GM13976 (cell line): ENCODE measurements at places on chromosomes 3 and 15.

- DNase-seq = no peak
These were observed 643 bp upstream of the RNU5B-1 start for GRCh38 chr15:65303687-65304380.

DNA sequence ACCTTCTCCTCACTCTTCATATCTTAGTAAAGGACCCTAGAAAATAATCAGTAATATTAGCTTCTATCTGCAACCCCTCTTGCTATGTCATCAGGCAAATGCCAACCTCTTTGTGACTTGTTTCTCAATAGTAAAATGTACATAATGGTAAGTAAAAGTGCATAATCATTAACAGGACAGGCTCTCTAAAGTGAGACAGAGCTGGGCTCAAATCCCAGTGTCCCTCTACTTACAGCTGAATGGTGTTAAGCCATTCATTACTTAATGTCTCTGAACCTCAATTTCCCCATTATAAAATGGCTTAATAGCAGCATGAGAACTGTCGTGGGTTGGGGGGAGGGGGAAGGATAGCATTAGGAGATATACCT, 62.6 kb upstream of the ATP11B start:
- DNase-seq = no peak

GRCh38 chr3:134564991-134565390, 79.1 kb downstream of the CEP63 start:
- no peak for DNase-seq

DNA sequence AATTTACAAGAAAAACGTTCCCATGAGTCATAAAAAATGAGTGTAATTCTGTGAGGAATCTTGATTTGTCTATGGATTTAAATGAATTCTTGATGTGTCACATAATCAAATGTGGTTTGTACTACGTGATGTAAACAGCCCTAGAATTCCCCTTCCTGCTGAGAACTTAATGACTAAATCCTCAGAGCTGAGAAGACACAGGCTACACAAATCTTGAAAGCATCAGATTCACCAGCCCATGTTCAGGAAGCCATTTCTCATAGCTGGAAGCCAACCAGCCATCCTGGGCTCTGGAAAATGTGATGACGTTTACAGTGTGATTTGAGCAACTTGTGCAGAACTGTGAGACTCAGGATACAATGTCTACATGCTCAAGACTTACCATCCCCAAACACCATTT, 193.7 kb upstream of the MME start:
- no peak for DNase-seq

- no peak for DNase-seq
These were observed 45.8 kb upstream of the SEC13 start for GRCh38 chr3:10366651-10367101.

DNA sequence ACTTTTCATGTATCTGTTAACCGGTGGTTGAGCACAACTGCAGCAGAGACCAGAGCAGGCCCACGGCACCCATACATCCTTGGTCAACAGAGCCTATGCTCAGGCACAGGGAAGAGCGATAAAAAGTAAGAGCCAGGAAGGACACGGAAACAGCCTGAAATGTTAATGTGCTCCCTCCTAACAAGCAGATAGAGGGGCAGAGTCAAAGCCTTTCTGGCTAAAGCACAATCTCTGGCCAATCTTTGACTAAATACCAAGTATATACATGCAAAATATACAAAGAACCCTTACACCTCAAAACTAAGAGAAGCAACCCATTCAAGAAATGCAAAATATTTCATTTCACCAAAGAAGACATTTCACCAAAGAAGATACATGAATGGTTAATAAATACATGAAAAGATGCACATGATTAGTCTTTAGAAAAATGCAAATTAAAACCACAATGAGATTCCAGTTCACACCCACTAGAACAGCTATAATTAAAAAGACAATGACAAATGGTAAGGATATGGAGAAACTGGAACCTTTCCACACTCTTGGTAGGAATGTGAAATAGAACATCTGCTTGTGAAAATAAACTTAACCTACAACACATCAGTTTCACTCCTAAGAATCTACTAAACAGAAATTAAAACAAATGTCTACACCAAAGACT, 88.0 kb downstream of the OSBPL10 start:
- no peak for DNase-seq

DNA sequence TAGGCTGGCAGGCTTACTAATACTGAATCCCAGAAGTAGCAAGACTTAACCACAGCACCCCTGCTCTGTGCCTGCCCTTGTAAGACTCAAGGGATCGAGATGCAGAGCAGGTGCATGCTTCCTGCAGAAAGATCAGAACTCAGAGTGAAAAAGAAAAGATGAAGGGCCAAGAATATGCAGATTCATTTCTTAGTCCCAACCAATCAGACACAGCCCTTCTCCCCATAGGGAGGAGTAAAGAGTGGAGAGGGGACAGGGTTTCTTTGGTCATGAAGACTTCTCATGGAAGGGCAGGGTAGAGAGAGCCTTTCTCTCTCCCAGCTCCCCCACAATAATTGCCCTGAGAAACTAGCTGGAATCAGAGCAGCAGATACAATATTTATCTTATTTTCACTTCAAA, 105.6 kb upstream of the MB21D2 start:
- DNase-seq = no peak

- no peak for DNase-seq
These were observed 396.3 kb downstream of the IL5RA start for GRCh38 chr3:2713923-2714322.

DNA sequence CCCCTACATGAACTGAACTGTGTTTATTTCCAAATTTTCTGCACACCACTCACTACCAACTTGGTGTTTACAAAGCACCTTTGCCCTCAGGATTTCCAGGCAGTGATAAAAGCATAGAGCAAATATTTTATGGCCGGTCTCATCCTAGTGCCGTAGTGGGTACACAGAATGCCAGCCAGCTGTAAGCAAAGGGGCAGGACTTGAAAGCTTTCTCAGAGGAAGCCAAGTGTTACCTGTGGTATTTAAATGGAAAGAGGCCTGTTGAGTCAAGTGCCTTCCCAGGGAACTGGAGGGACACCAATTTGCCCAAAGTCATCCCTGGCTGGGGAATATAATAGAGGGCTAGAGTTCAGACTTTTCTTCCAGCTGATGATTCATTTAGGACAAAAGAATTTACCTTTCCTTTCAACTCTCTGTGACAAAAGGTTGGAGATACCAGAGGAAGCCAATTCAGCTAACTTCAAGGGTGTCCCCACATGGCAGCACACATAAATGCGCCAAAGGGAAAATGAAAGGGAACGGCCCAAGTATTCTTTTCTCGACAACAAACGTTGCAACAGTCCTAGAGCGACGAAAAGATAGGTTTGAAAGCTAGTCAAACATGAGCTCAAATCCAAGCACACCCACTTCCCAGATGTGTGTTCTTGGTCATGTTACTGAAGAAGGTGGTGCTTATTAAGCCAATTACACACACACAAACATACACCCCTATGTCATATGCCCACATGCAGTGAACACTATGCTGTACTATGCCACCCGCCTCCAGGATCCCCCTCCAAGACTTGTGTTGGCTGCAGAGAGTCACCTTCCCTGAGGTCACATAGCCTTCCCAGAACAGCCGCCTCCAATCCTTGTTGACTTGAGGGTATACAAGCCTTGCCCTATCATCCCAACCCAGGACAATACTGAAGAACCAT, 27.7 kb downstream of the MAGI1 start:
- no peak for DNase-seq

DNA sequence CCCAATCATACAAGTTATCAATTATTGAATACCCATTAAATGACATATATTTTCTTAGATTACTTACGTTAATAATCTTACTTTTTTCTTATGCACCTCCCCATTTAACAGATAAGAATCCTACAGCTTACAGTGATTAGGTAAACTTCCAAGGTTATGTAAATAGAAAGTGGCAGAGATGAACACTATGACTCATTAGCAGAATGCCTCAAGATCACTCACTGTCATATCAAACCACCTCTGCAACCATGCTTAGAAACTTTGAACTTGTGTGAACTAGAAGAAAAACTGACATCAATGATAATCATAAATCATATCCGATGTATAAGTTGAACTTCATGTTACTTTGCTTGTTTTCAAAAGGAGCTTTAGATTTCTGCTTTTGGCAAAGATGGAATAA, 911.6 kb upstream of the ARPP21 start:
- no peak for DNase-seq

GRCh38 chr15:63759752-63760151, 74.0 kb downstream of the HERC1 start:
- no peak for DNase-seq

- no peak for DNase-seq
These were observed 20.4 kb downstream of the TMOD3 start for GRCh38 chr15:51849860-51850259.

DNA sequence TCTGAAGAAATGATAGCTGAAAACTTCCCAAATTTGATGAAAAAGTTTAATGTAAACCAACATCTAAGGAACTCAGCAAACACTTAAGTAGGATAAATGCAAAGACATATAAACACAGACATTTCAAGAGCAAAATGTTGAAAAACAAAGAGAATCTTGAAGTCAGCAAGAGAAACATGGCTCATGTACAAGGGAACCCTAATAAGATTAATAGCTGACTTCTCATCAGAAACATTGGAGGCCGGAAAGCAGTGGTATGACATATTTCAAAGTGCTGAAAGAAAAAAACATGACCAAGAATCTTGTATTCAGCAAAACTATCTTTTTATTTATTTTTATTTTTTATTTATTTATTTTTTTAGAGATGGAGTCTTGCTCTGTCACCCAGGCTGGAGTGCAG, 10.6 kb upstream of the PRKCI start:
- DNase-seq = no peak

DNA sequence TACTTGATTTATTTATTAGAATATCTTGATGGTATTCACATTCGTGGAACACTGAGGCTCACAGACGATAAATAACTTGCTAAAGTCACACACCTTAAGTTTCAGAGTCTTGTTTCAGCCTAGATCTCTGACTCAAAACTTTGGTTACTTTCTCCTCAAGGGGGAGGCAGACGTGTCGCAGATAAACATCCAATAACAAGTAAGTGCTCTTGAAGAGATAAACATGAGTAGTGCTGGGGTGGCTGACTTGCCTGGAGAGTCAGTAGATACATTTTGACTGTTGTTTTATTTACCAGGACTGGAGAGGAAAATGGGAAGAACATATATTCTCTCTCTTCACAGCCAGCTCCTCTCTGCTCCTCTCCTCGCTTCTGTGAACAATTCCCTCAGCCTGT, 31.3 kb downstream of the FBXO45 start:
- no peak for DNase-seq

- no peak for DNase-seq
These were observed 64.6 kb downstream of the LYSMD4 start for GRCh38 chr15:99668533-99669182.

- DNase-seq = no peak
These were observed 7.9 kb downstream of the SLC25A26 start for GRCh38 chr3:66228707-66229106.

DNA sequence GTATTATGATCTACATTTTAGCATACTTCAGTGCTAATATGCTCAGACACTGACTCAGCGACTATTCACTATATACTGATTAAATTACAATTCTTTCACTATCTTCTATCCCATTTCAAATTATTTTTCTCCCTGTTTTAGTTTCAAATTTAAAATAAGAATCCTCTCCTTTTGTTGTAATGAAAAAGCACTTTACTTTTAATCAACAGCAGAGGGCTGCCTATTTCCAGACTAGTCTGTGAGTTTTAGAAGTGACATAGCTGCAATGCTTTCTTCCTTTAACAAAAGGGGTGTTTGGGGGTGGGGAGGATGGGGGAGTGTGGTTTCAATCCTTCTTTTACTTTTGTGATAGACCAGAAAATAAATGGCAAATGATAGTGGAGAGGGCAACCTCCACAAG, 2.4 kb downstream of the NEDD4 start:
- DNase-seq = no peak

- DNase-seq = no peak
These were observed 7.0 kb downstream of the SNAP23 start for GRCh38 chr15:42502477-42502876.

DNA sequence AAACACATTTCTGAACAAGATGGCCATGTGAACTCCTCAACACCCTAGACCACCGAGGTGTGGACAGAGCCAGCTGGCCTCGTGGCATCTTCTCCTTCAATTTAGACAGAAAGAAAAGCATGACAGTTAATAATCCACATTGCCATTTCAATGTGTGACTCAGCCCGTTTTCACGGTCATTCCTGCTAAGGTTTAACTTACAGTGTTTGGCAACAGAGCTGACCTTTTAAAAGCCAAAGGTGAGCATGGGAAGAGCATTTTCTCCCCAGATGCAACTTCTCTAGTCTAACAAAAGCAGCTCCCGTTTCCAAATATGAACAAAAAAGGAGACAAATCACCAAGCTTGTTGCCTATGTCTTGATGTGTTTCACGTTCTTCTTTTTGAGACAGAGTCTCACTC, 417.6 kb upstream of the WNT5A start:
- no peak for DNase-seq

- no peak for DNase-seq
These were observed 494.3 kb downstream of the PDCD6IP start for GRCh38 chr3:34292605-34293300.

DNA sequence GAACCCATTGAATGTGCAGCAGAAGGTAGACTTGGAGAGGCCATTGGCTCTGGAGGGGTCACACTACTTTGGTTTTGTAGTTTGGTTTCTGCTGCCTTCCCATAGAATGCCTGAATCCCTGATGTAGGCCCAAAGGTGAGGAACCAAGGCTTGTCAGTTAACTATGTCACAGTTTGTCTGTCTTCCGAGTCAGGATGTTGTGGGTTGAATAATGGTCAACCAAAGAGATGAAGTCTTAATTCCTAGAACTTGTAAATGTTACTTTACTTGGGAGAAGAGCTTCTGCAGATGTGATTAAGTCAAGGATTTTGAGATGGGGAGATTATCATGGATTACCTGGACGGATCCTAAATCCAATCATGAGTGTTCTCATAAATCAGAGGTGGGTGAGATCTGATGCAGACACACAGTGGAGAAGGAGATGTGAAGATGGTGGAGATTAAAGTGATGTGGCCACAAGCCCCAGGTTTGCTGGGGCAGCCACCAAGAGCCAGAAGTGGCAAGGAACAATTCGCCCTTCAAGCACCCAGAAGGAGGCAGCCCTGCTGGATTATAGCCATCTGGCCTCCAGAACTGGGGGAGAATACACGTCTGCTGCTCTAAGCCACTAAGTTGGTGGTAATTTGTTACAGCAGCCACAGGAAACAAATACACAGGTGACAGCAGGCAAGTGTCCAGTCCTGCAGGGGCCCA, 2.3 kb upstream of the CCR8 start:
- DNase-seq = no peak

DNA sequence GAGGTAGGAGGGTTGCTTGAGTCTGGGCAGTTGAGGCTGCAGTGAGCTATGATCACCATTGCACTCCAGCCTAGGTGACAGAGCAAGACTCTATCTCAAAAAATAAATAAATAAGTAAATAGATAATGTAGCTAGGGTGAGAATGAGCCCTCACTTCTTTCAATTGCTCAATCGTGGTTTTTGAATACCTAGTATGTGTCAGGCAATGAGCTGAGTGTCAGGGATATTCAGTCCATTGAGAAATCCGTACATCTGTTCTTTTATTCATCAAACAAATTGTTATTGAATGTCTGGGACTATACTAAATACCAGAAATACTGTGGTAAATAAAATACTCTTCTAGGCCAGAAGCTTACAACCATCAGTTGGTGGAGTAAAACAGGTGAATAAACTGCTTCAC, 6.2 kb upstream of the ZNF148 start:
- no peak for DNase-seq
